ENCODE measurements at places on chromosomes 1 and 21.

GRCh38 chr21:28250946-28251345 is 741.7 kb downstream of the LTN1 start:
- no peak for DNase-seq

GRCh38 chr21:39001341-39001740 is 181.9 kb downstream of the PSMG1 start:
- no peak for DNase-seq

GRCh38 chr1:27638047-27638734 is 3.2 kb upstream of the FGR start:
- DNase-seq = no peak

- no peak for DNase-seq
Observed at GRCh38 chr21:44298301-44298700, 1.6 kb upstream of the PFKL start.

- DNase-seq = no peak
Observed at GRCh38 chr1:172838680-172839313, 179.9 kb downstream of the FASLG start.

DNA sequence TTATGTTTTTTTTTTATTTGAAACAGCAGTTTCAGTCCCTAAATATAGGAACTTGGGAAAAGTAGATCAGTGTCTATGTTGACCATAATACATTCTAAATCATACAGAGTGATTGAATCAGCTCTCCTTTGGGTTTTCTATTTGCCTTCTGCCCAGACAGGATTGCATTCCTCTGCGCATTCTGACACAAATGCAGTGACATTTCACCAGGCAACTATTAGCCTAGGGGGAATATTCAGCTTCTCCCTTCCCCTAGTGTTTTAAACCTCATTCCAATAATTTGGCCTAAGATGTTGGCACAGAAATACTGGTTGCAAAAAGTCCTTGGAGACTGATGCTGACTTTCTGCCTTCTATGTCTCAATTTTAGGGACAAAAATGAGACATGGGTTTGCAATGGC is 172.8 kb downstream of the PTGER3 start:
- DNase-seq = no peak

- no peak for DNase-seq
Observed at GRCh38 chr1:916173-917075, 7.3 kb upstream of the SAMD11 start.

- DNase-seq = no peak
Observed at GRCh38 chr1:115832651-115833050, 8.3 kb downstream of the NHLH2 start.

DNA sequence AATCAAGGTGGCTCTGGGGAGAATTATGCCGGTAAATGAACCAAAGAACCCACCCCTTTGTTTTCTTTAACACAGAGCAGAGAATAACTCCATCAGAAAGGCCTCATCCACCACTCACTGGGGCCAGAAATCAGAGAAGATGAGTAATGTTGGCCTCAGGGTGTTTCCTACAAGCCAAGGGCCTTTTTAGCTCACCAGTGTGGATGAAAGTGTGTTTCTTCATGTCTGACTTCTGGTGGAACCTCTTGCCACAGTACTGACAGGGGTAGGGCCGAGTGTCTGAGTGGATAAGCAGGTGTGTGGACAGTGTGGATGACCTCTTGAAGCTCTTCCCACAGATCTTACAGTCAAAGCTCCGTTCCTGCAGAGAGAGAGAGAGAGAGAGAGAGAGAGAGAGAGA is 8.3 kb downstream of the GFI1 start:
- no peak for DNase-seq

DNA sequence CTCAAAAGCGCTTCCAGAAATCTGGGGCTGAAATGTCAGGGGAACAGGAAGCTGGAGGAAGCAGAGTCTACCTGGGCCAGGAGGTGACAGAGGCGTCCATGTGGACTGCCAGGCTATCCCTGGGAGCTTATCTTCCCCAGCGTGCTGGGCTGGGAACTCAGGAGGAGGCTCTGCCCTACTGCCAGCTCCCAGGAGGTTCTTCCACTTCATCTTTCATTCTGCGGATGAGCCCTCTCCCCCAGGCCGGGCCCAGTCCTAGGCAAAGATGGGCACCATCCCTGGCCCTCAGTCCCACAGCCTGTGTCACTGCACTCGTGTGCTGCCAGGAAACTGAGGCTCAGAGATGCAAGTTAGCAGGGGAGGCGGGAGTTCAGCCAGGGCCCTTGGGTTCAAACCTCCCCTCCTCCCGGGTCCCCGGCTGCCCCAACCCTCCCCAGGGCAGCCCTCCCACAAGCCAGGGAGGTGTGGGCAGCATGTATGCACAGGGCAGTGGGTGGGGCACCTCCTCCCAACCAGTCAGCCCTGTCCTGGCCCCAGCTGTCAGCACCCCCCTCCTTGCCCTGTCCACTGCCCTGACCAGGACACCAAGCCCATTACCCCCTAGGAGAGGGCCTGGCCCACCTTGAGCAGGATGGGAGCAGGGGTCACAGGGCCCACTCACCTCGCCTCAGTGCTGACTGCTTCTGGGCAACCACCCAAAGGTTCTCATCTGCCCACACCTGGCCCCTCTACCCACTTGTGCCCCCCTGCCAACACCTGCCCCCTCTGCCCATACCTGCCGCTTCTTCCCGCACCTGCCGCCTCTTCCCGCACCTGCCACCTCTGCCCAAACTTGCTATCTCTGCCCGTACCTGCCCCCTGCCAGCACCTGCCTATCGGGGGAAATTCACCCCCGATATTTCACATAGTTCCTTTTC is 226.0 kb downstream of the NPHP4 start:
- no peak for DNase-seq

- no peak for DNase-seq
Observed at GRCh38 chr1:231011360-231011759, 28.7 kb downstream of the FAM89A start.

GRCh38 chr1:24102961-24103360 is 9.0 kb downstream of the MYOM3 start:
- no peak for DNase-seq

GRCh38 chr1:115012006-115012405 is 17.6 kb upstream of the TSHB start:
- no peak for DNase-seq

- DNase-seq = no peak
Observed at GRCh38 chr1:97814121-97814520, 106.7 kb downstream of the DPYD start.

DNA sequence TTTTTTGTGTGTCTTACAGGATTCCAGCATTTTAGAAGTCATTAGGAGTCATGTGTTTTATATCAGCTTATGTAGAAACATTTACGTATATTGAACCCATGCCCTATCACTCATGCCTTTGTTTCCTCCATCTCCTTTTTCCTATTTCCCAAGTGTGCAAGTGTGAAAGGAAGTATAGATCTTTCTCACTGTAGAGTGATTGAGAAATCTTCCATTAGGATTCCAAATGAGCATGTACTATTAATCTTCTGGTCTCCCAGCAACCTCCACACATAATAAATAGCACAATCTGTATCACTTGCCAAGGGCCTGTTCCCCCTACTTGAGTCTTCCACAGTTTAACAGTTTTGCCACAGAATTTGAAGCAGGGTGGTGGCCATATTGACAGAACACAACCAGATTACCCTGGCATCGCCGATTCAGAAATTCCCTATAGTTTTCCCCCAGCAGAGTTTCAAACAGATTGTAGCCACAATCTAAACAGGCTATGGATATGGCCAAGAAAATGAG is 1052.8 kb downstream of the TTLL7 start:
- DNase-seq = no peak

DNA sequence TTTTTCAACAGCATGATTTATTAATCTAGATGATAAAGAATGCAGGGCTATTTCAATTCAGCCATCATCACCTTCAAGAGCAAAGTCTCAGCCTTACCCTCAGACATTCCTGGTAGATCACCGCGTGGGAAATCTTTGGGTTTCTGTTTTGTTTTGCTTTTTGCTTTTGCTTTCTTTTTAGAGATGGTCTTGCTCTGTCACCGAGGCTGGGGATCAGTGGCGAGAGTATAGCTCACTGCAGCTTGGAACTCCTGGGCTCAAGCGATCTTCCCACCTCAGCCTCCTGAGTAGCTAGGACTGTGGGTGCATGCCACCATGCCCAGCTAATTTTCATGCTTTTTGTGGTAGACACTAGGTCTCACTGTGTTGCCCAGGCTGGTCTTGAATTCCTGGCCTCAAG is 289.7 kb downstream of the AJAP1 start:
- no peak for DNase-seq

GRCh38 chr1:93708734-93709481 is 27.3 kb upstream of the BCAR3 start:
- DNase-seq = no peak

GRCh38 chr1:159925719-159926078 is 392 bp upstream of the TAGLN2 start:
- DNase-seq = no peak

DNA sequence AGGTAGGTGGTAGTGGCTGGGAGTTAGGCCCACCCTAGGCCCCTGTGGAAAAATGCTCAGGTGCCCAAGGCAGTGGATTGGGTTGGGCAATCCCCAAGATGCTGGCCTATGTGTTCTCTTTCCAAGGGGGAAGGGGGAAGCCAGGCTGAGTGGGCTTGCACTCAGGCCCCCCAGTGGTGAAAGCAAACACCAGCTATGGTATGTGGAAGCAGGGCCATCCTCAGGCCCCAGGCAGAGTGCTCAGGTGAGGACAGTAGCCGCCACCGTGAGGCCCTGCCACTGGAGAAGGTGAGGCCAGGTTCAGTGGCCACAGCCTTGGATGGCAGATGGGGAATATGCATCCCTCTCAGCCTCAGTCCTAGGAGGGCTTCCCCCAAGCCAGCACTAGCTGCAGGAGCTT is 11.8 kb downstream of the LY9 start:
- no peak for DNase-seq

DNA sequence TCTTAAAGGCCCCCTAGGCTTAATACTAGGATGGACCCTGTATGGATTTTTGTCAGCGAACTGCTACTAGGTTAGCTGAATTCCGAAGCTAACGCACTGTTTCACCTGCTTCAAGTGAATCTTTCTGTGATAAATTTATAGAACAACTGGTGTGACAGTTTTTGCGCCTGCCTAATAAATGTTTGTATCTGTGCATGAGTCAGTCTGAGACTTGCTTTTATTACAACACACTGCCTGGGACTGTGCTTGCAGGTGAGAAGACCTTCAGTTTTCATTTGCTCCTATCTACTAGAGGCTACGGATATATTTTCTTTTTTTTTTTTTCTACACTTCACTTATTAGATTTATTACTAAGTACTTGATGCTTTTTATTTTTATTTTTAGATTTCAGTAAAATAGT is 420.9 kb downstream of the SMYD3 start:
- DNase-seq = no peak

DNA sequence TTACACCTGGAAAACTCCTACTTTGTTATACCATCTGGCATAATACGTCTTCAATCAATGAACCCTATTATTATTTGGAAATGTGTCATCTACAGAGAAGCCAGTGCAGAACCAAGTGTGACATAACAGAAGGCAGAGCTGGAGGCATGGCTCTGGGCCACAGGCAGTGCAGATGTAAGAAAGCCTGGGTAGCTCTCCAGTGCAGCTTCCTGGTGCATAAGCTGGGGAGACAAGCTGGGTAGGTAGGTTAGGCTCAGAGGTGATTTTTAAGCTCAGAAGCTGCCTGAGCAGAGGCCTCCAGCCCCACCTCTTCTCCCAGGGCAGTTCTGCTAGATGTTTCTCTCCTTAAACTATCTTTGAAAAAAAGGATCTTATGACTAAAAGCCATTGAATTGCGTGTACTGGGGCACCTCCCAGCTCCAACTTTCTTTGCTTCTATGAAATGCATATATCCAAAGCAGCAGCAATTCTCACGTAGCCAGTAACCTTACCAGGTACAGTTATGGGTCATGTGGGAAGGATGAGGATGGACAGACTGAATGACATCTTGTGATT is 30.7 kb downstream of the AKNAD1 start:
- no peak for DNase-seq

DNA sequence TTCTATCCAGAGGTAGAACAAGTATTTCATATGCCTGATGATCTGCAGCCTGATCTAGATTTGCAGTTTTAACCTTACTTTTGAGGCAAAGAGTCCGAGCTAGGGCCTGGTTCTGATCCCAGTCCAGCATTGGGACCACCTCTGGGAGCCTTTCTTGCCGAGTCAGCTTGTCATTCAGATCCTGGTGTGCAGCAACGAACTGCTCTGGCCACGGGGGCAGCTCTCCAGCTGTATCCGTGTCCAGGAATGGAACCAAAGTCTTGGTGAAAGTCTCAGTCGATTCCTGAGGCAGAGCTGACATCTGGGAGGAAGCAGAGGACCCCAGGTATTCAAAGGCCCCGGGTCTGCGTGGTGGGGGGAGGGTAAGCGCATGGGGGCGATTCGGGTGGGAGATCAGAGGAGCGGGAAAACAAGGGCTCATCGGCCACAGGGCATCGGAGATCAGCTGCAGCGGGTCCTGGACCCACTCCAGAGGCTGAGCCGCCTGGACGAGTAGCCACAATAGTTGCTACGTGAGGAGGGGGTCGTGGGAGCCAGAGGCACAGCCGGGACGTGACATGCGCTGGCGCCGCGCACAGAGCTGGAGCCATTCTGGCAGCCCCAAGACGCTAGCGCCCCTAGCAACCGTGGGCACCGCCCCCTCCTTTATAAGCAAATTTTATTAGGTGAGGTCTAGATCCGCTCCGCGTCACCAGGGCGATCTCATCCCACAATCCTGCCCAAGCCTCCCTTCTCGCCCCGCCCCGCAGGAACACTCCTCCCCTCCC is 32.4 kb upstream of the BSDC1 start:
- no peak for DNase-seq

- DNase-seq = peak; percentile 33
Observed at GRCh38 chr21:34582506-34583150, 32.3 kb downstream of the RCAN1 start.

DNA sequence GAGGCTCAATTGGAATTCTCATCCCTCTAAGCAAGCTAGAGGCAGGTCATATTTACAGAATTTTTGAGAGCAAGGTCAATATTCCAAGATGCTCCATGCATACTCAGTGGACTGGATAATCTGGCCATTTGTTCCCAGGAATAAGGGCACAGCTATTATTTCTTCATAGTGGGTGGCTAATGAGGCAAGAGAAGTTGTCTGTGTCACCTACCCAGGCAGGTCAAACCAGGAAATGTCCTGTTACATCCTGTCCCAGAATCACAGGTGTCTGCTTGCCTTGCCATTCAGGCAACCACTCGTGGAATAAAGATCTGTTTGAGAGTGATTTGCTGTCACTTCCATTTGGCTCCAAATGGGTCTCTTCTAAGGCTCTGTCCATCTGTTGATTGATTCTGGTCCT is 85.2 kb upstream of the ZP4 start:
- DNase-seq = no peak

- no peak for DNase-seq
Observed at GRCh38 chr1:63063367-63063766, 259.0 kb upstream of the FOXD3 start.

DNA sequence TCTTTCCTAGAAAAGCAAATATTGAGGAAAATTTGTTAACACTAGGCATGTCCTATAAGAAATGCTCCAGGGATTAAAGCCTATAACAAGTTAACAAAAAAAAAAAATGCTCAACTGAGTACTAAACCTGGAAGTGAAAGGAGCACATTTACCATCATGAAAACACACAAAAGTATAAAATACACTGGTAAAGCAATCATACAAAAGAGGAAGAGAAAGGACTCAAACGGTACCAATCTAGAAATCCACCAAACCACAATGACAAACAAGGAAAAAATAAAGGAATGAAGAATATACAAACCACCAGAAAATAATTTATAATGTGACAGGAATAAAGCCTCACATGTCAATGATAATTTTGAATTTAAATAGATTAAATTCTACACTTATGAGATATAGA is 21.2 kb downstream of the CD1E start:
- DNase-seq = no peak

GRCh38 chr1:220294846-220295301 is 22.6 kb upstream of the RAB3GAP2 start:
- DNase-seq = no peak

Data from GF-D8 (cell line).